Pancreas (tissue), 10 donors: ENCODE measurements at places on chromosomes 16 and 17. TPM values are rescaled to one million over a fixed set of nuclear protein-coding genes. Genes with fewer than 3 reads are reported as not detected.

Gene SOCS1
- 2.1 TPM for total RNA-seq

Gene TMEM132E
- 0.15 TPM for total RNA-seq

Gene MC1R
- 1.6 TPM for total RNA-seq

- no peak for DNase-seq
- H3K36me3 ChIP-seq, result peaks cover 8% of the 10 kb centered on the region
- H3K4me3 ChIP-seq, result no peak overlapping the region
Observed at GRCh38 chr16:27781195-27781524, 231.2 kb downstream of the KATNIP start.

Gene TMEM100
- 4.0 TPM for total RNA-seq

GRCh38 chr16:85275533-85276249, 163.4 kb upstream of the CIBAR2 start:
- H3K4me3 ChIP-seq, result no peak overlapping the region
- no peak overlapping the region for H3K27ac ChIP-seq
- DNase-seq, result peak; percentile 95
- H3K4me1 ChIP-seq, result no peaks in the 10 kb centered on the region

DNA sequence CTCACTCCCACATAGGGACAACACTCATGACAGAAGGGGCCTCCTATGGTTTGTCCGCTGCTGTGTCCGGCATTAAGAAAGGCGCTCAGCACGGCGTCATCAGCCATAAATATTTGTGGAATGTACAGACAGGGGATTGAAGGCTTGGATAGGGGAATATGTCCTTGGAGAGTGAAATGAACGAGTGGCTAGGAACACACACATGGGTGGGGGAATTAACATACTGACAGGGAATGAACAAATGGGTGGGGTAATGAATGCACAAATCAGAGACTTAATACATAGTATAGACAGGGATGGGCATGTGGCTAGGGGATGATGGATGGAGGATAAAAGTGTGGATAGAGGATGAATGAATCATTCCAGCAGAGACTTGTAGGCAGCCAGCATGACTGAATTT, 154.0 kb upstream of the HSBP1 start:
- H3K4me3 ChIP-seq, result no peak overlapping the region
- DNase-seq, result no peak
- H3K36me3 ChIP-seq, result no peaks in the 10 kb centered on the region
- H3K4me1 ChIP-seq, result no peaks in the 10 kb centered on the region

DNA sequence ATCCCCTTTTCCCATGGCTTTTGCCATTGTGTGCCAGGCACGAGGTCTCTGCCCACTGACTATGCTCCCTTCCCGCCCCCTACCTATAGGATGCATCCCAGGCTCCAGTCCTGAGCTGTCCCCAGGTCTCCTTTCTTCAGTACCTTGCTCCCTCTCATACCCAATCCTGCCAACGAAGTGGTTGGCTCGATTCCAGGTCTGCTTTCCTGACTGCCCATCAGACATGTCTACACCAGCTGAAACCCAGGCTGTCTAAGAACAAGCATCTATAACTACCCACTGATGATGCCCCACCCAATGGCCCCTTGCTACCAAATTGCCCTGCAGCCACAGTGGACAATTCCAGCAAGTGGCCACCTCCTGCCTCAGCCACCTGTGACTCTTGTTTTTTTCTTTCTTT, 479.1 kb downstream of the SOX9 start:
- no peaks in the 10 kb centered on the region for H3K36me3 ChIP-seq
- no peaks in the 10 kb centered on the region for H3K4me1 ChIP-seq
- H3K27ac ChIP-seq, result no peak overlapping the region
- H3K27me3 ChIP-seq, result no peaks in the 10 kb centered on the region

GRCh38 chr17:75849279-75849646, 5.1 kb upstream of the UNC13D start:
- H3K27me3 ChIP-seq, result no peaks in the 10 kb centered on the region
- DNase-seq, result no peak
- peak overlapping the region; percentile 95 for H3K27ac ChIP-seq
- H3K4me1 ChIP-seq, result peaks cover 64% of the 10 kb centered on the region

DNA sequence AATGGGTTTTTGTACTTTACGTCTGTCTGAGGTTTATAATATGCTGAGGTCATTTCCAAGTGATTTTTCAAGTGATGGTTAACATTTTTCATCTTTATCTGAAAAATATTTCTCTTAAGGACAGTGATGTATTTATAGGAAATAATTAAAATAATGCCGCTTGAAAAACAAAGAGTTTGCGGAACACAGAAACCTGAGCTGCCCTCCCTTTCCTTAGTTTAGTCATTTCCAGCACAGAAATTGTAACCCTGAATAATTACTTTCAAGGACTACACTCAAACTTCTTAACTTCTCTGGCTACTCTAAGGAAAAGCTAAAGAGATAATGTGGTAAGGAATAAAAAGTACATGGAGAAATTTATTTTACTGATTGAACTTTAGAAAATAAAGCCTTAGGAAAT, 54.6 kb downstream of the MRTFB start:
- peaks cover 10% of the 10 kb centered on the region for H3K4me1 ChIP-seq
- H3K36me3 ChIP-seq, result no peaks in the 10 kb centered on the region
- no peak for DNase-seq
- no peak overlapping the region for H3K4me3 ChIP-seq
